GM12865 (cell line): ENCODE measurements at places on chromosomes 2 and 18.

DNA sequence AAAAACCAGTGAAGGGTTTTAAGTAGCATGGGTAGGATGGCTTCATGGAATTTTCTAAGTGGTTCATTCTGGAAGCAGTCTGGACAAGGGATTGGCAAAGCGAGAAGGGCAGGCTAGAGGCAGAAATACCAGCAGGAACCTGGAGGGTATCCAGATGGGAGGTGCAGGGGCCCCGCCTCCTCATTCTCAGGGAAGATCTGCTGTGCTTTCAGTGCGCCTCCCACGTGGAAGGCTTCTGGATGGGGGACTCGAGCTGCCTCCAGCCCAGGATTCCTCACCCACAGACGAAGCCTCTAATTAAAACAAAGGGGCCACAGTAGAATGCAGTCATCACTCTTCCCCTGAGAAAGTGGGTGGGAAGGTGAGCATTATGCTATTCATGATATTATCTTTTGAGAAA, 79.8 kb downstream of the VSNL1 start:
- no peak for DNase-seq

- DNase-seq, result no peak
These were observed 11.4 kb downstream of the IL1F10 start for GRCh38 chr2:113079131-113079530.

- DNase-seq, result no peak
These were observed 53.8 kb downstream of the NEDD4L start for GRCh38 chr18:58097907-58098166.

DNA sequence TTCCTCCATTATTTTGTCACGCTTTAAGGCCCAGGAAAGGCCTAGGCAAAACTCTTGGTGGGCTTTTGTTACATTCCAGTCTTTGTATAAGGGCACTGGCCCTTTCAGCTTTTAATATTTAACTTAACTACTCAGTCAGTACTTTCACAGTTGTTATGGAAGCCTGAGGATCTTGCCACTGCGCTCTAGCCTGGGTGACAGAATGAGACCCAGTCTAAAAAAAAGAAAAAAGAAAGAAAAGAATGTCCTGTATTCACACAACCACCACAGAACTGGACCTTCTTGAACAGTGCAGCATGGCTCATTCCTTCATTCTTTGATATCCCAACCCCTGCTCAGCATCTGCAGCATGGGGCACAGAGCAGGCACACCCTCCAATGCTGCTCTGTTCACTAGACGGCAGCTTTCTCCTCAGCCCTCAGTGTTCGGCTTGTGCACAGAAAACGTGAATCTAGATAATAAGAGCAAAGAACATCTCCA, 93.4 kb upstream of the MSH2 start:
- no peak for DNase-seq

DNA sequence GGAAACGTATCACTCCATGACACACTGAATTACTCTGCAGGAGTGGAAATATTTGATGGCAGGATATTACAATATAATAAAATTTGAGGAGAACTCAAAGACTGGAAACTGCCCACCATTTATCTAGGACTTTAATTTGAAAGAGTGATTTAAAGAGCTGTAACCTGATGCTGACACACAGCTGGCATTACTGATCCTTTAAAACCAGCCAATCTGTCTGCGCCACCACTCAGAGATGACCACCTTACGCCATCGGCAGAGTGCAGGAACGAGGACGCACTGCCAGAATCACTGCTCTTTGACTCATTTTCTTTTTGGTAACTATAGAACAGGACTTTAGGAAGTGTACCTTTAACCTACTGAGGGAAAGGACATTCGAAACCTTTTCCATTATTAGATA, 114.1 kb downstream of the EPB41L3 start:
- no peak for DNase-seq

DNA sequence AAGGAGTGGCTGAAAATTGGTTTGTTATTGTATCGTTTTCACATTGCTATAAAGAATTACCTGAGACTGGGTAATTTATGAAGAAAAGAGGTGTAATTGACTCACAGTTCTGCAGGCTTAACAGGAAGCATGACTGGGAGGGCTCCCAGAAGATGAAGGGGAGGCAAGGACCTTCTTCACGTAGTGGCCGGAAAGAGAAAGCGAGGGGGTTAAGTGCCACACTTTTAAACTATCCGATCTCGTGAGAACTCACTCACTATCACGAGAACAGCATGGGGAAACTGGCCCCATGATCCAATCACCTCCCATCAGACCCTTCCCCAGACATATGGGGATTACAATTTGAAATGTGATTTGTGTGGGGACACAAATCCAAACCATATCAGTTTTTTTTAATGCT, 81.6 kb downstream of the FBXO15 start:
- DNase-seq, result no peak

DNA sequence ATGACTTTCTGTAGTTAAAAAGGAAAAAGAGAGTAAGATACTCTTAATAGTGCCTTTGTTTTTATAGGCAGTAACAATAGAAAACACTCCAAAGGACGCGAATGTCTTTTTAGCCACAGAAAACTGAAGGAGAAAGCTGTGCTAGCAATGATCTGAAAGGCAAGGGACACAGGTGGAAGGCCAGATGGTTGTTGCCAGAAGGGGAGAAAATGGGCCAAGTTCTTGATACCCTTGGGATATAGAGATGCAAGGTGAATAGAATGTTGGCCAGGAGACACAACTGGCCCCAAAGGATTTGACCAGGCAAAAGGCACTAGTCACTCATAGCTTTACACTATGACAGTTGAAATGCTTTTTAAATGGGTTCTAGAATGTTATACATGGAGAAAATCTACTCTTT, 180.0 kb downstream of the NRXN1 start:
- DNase-seq, result no peak

DNA sequence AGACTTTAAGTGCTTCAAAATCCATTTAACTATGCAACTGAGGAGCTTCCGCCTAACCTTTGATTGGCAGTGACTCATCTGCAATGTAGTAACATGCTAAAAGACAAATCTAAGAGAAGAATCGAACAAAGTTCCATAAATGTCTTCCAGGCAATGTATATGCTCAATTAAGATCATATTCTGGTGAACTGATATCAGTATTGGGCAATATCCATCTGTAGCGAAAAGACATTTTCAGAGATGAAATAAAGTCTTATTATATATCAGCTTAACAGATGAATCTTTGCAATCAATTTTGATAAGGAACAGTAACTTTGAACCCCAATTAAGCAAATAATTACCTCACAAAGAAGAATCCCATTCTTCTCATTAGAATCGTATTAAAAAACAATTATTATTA, 11.6 kb downstream of the ZC3H8 start:
- no peak for DNase-seq

GRCh38 chr2:157480182-157480961, 36.5 kb upstream of the CYTIP start:
- peak; percentile 89 for DNase-seq
